Activated CD4-positive, alpha-beta T cell treated with anti-CD3 and anti-CD28 coated beads, Interleukin-2, amount 50 U/mL, for 48 hours (primary cell): ENCODE measurements at places on chromosomes 6 and 20.
A peak's percentile ranks its signal among the peaks of the same experiment; 100 is the strongest.

DNA sequence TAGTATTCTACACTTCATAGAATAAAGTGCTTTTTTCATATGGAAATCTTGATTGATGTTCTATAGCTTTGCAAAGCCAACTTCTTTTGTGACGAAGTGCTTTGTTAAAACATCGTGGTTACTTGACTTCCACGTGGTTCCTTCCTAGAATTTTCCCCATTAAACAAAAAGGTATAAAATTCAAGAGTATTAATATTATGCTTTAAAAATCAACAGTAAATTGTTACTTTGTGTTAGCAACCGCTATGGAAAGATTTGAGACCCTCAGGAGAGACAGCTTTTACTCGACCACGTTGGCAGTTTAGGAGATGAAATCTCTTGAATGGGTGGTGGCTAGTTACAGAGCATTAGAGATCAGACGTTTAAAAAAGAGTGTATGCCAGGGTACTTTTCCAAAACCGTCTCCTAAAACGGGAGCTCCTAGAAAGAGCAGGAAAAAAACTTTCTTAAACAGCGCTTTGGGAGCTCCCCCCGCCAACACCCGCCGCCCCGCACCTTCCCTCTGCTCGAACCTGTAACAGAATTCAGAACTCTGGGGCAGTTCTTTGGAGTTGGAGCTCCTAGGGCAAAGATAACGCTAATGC is 920 bp downstream of the GJA1 start:
- no peak for DNase-seq

DNA sequence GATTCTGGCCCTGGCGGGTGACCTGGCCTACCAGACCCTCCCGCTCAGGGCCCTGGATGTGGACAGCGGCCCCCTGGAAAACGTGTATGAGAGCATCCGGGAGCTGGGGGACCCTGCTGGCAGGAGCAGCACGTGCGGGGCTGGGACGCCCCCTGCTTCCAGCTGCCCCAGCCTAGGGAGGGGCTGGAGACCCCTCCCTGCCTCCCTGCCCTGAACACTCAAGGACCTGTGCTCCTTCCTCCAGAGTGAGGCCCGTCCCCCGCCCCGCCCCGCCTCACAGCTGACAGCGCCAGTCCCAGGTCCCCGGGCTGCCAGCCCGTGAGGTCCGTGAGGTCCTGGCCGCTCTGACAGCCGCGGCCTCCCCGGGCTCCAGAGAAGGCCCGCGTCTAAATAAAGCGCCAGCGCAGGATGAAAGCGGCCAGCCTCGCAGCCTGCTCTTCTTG is 868 bp upstream of the SLC2A4RG start:
- DNase-seq: peak; percentile 46

DNA sequence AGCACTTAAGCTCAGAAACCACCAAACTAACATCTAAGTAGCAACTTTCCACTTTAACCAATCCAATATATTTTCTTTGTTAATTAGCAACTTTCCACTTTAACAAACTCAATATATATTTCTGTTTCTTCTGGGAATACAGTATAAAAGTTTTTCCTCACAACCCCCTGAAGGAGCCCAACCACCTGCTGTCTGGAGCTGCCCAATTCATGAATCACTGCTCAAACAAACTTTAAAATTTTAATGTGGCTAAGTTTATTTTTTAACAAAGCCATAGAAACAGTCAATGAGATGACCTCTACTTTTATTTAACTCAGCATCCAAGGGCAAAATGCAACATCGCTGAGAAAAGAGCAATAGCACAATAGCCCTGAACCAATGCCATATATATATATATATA is 500.1 kb downstream of the EPM2A start:
- no peak for DNase-seq

DNA sequence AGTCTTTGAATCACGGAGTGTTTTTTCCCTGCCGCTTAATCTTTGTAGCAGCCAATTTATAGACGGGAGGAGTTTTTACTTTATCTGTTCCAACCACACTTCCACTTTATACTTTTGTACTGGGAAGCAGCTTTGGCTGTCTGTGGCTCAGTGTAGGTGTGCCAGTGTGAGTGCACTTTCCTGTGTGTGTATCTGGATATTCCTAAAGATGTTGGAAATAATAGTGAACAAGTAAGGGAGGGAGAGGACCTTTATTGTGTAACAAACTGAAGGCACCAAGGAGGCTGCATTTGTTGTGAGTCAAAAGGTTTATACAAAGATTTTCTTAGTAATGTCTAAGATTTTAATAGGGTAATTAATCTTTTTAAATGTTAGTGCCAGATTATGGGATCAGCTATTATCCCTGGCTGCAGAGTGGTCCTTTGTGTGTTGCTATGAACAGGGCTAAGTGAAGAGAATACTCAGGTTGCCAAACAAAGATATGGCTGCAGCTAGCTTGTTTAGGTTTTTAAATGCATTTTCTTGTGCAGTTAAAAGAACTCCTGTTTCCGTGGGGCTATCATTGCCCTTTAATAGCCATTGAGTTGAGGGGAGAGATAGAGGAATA is 226.3 kb downstream of the RNF144B start:
- no peak for DNase-seq

DNA sequence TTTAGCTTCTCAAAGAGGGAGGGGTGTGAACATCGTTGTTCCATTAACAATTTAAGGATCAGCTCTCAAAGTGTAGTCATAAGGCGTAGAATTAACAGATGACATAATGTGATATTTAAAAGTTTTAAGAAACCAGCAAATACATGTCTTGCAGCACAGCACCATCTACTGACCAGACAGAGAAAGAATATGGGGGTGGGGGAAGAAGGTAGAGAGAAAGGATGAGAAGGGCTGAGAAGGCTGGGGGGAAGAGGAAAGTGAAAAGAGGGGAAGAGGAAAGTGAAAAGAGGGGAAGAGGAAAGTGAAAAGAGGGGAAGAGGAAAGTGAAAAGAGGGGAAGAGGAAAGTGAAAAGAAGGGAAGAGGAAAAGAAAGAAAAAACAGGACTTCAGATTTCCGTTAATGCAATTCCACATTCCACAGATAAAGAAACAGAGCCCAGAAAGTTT is 80.9 kb downstream of the HAO1 start:
- no peak for DNase-seq

DNA sequence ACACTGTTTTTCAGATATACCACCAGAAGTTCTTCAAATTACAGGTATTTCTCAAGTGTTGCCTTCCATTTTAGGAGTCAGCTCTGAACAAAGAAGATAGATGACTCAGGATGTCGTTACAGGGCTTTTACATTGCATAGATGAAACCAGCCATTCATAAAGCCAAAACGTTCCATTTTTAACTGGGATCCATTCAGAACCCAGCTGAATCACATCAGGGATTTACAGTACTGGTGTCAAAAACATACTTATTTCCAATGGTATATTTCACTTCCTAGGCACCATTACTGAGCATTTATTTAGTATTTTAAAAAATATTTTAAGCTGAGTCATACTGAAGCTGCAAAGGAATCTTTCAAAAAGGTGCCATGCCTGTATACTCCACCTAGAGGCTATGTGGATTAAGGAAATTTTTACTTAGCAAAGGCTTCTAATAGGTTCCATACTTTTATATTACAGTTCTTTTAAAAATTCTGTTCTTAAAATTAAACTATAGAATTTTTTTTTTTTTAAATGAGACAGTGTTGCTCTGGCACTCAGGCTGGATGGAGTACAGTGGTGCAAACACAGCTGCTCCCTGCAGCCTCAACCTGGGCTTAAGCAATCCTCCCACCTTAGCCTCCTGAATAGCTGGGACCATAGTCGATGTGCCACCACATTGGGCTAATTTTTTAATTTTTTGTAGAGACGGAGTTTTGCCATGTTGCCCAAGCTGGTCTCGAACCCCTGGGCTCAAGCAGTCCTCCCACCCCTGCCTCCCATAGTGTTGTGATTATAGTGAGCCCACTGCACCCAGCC is 2.6 kb downstream of the ASF1A start:
- no peak for DNase-seq

GRCh38 chr20:23282546-23282945 is 68.0 kb upstream of the NXT1 start:
- no peak for DNase-seq

DNA sequence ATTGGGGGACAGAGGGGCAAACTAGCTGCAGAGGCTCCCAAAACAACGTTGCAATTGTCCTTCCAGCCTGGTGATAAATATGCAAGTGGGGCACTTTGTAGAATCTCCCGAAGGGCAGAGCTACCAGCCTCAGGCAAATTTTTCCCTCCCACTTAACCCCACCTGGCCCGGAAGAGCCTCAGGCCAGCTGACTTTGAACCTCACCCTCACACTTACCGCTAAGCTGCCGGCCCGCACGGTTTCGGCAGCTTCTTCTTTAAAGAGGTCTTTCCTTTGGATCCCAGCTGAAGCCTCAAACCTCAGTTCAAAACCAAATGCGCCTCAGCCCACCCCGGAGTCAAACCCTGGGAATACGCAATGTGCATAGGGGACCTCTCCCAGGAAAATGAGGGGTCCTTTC is 2.5 kb downstream of the OVOL2 start:
- DNase-seq: no peak

DNA sequence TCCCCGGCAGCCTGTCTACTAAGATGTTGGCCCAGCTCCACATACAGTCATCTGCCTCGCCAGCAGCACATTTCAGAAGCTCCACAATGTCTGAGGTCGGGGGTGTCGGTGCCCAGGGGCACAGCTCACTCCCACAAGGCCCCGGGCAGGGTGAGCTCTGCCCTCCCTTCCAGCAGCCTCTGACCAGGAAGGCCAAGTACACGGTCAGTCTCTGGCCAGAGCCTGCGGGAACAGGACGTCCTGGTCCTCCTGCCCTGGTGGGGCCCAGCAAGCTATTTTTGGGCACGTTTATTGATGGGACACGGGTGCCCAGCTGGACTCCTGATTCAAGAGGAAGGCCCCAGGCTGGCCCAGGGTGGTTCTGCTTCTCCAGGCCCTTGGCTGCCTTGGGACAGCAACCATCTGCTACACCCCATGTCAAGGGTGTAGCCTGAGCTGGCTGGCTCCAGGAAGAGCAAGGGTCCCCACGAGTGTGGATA is 114.9 kb upstream of the PTPN1 start:
- no peak for DNase-seq

DNA sequence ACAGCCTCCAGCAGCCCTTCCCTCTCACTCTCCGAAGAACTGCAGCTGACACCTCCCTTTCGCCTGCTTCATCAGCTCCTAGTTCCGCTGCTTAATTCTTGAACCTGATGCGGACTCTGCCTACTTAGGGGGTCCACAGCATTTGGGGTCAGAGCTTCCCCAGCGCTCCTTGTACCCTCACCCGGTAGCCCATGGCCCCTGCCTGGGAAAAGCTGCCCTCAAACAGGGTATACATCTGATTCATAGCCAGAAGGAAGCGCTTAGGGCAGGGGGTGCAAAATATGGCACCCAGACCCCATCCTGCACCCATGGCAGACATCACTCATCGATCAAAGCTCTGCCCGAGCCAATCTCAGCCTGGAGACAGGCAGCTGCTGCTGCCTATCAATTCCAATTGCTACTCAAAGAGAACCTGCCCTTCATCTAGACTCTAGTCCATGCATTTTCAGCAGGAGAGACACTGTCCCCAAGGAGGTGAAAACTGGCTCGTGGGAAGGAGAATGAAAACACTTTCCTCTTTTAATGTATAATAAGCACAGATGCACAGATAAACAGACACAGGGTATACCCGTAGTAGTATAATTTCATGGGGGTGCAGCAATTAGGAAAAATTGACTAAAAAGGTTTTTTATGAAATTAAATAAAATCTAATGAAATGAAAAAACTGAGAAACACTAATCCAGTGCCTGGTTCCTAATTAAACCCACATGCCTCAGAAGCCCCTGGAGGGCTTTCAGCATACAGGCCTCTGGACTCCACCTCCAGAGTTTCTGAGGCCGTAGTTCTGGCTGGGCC is 194.8 kb downstream of the PREX1 start:
- DNase-seq: no peak

GRCh38 chr6:149445095-149445466 is 39.7 kb downstream of the ZC3H12D start:
- DNase-seq: peak; percentile 36

DNA sequence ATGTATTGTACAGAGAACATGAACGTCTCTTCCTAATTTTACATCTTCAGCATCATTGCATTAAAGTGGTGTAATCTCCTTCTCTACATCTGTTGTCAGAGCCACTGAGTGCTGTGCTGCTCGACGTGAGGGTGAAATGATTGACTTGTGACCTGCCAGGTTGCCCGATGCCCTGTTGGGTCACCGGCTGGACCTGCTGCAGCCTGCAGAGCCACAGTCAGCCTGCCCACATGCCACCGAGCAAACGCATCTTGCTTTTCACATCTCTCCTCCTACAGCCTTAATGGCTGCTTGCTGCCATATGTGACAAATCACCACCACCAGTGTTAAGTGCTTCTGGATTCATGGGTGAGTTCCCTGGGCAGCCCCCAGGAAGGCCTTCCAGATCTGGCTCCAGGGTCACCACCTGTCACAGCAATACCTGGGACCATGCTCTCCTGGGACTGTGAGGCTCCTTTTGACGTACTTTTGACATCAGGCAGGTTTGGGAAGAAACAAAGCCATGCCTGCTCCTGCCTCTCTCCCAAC is 80.3 kb downstream of the ASXL1 start:
- no peak for DNase-seq

GRCh38 chr6:41228096-41228495 is at the start of gene TREML4:
TREML4 (plus strand) TSS chr6:41228349; CDS start chr6:41228428, 79 bp downstream.
- no peak for DNase-seq

GRCh38 chr20:48855046-48855445 is 27.2 kb upstream of the PREX1 start:
- no peak for DNase-seq

DNA sequence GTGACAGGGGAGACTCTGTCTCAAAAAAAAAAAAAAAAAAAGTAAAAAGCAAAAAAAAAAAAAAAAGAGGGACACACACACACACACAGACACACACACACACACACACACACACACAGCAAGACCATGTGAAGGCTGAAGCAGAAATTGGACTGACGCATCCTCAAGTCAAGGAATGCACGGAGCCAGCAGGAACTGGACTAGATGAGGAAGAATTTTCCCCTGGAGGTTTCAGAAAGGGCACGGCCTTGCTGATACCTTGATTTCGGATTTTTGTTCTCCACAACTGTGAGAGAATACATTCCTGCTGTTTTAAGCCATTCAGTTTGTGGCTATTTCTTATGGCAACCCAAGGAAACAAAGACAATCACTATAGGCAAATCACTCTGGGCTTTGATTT is 176.9 kb upstream of the SALL4 start:
- DNase-seq: no peak

GRCh38 chr6:88877893-88878292 is 85.5 kb downstream of the RNGTT start:
- no peak for DNase-seq

DNA sequence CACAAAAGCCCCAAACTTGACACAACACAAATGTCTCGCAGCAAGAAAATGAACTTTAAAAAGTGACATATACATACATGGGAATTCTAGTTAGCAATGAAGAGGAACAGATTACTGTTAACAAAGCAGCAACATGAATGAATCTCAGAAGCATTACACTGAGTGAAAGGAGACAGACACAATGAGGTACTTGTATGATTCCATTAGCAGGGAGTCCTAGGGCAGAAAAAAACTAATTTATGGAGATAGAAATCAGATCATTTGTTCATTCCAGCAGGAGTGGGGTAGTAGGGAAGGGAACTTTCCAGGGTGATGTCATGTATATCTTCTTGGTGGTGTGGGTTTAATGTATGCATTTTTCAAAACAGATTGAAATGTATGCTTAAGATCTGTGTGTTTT is 524.4 kb downstream of the KIF16B start:
- no peak for DNase-seq

GRCh38 chr6:134754013-134754690 is 195.7 kb downstream of the ALDH8A1 start:
- DNase-seq: no peak
